ENCODE measurements at places on chromosomes 13 and 19. TPM values are rescaled to one million over a fixed set of nuclear protein-coding genes. Genes with fewer than 3 reads are reported as not detected.

Gene COL5A3
- total RNA-seq, result 0.18 TPM

Gene SIGLEC8
- not detected for total RNA-seq

Gene SPHK2
- total RNA-seq, result 33.0 TPM

Gene RNF113B
- total RNA-seq, result not detected

Gene ADPRHL1
- 0.87 TPM for total RNA-seq

Gene CGB5
- not detected for total RNA-seq

Gene CERS1
- total RNA-seq, result not detected

Gene FAM216B
- total RNA-seq, result not detected

Gene FOXO1
- 23.1 TPM for total RNA-seq

Gene CYP2A7
- not detected for total RNA-seq

Gene ZNF730
- total RNA-seq, result 2.9 TPM

Gene ANKRD24
- 0.68 TPM for total RNA-seq

Gene SLITRK5
- total RNA-seq, result not detected

Gene LPAR6
- 50.3 TPM for total RNA-seq

All from activated CD8-positive, alpha-beta T cell treated with anti-CD3 and anti-CD28 coated beads, Interleukin-2, amount 10 ng/mL, durations not matched to agents 7 days and 5 days (primary cell).